GM23338 (cell line): ENCODE measurements at places on chromosomes 2 and 18. TPM values are rescaled to one million over a fixed set of nuclear protein-coding genes. Genes with fewer than 3 reads are reported as not detected.

GRCh38 chr2:46248171-46248570, 49.0 kb upstream of the EPAS1 start:
- H3K27me3 ChIP-seq = no peaks in the 10 kb centered on the region
- DNase-seq = no peak
- no peak overlapping the region for H3K4me3 ChIP-seq
- H3K36me3 ChIP-seq = no peaks in the 10 kb centered on the region
- H3K27ac ChIP-seq = no peak overlapping the region

The SFT2D3 gene
- 13.4 and 13.7 TPM in 2 replicates for total RNA-seq

The PSMG2 gene
- 87.8 and 93.9 TPM in 2 replicates for total RNA-seq

The CPS1 gene
- 11.0 and 15.7 TPM in 2 replicates for total RNA-seq

- no peak overlapping the region for H3K27ac ChIP-seq
- H3K27me3 ChIP-seq = no peaks in the 10 kb centered on the region
- H3K4me1 ChIP-seq = peaks cover 7% of the 10 kb centered on the region
- H3K4me3 ChIP-seq = no peak overlapping the region
Measured at GRCh38 chr2:58686776-58687175, 445.7 kb upstream of the FANCL start.

The TANK gene
- total RNA-seq = 22.2 and 27.7 TPM in 2 replicates

GRCh38 chr2:121530212-121530705, 421 bp upstream of the RNU4ATAC start:
- no peaks in the 10 kb centered on the region for H3K27me3 ChIP-seq
- peak overlapping the region; percentile 73 for H3K4me3 ChIP-seq
- peaks cover 26% of the 10 kb centered on the region for H3K4me1 ChIP-seq
- peak; percentile 92 for DNase-seq
- H3K27ac ChIP-seq = peak overlapping the region; percentile 98
- H3K36me3 ChIP-seq = peaks cover 4% of the 10 kb centered on the region; the same call in 1 of the 2 replicates

- no peak overlapping the region for H3K27ac ChIP-seq
- H3K4me1 ChIP-seq = peaks cover 87% of the 10 kb centered on the region
- H3K27me3 ChIP-seq = peaks cover 100% of the 10 kb centered on the region
- DNase-seq = no peak
- H3K36me3 ChIP-seq = no peaks in the 10 kb centered on the region
- H3K4me3 ChIP-seq = peak overlapping the region; percentile 65
Measured at GRCh38 chr2:172087207-172087779, 2.0 kb downstream of the DLX1 start.

DNA sequence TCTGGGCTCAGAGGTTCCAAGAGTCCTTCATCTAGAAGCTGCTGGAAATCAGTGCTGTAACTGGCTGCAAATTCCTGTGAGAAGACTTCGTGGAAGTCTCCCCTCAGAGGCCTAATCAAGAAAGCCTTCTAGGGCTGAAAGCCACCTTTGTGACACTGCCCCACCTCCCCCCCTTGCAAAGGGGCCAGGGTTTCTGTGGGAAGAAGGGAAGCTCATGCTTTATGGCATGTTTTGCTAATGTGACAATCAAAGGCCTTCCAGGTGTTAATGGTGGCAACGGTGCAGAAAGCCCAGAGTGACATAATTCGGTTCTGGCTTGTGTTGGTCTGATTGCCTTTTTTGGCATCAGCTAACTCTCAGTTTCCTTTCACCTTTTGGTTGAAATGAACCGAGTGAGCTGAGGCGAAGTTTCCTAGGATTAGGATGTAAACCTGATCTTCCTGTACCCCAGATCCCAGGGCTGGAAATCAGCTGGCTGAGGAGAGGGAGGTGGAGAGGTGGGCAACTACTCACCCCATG, 126.9 kb upstream of the TRIB2 start:
- no peaks in the 10 kb centered on the region for H3K36me3 ChIP-seq
- no peaks in the 10 kb centered on the region for H3K27me3 ChIP-seq
- DNase-seq = no peak
- no peaks in the 10 kb centered on the region for H3K4me1 ChIP-seq

- no peak overlapping the region for H3K4me3 ChIP-seq
- H3K27me3 ChIP-seq = no peaks in the 10 kb centered on the region
- no peaks in the 10 kb centered on the region for H3K36me3 ChIP-seq
- 0 out of 2 replicates have a peak overlapping the region, but pooled peaks have one; percentile 34 for H3K27ac ChIP-seq
- H3K4me1 ChIP-seq = peaks cover 34% of the 10 kb centered on the region
Measured at GRCh38 chr2:217934321-217935131, 68.3 kb downstream of the TNS1 start.

GRCh38 chr2:74834792-74835755, 1.1 kb downstream of the HK2 start:
- no peaks in the 10 kb centered on the region for H3K27me3 ChIP-seq
- H3K36me3 ChIP-seq = no peaks in the 10 kb centered on the region
- DNase-seq = peak; percentile 97
- peaks cover 32% of the 10 kb centered on the region for H3K4me1 ChIP-seq
- peak overlapping the region; percentile 99 for H3K27ac ChIP-seq
- H3K4me3 ChIP-seq = peak overlapping the region; percentile 98

GRCh38 chr18:51480407-51481261, 283.2 kb upstream of the MEX3C start:
- H3K4me3 ChIP-seq = no peak overlapping the region
- H3K36me3 ChIP-seq = no peaks in the 10 kb centered on the region
- H3K27me3 ChIP-seq = no peaks in the 10 kb centered on the region
- no peak overlapping the region for H3K27ac ChIP-seq

DNA sequence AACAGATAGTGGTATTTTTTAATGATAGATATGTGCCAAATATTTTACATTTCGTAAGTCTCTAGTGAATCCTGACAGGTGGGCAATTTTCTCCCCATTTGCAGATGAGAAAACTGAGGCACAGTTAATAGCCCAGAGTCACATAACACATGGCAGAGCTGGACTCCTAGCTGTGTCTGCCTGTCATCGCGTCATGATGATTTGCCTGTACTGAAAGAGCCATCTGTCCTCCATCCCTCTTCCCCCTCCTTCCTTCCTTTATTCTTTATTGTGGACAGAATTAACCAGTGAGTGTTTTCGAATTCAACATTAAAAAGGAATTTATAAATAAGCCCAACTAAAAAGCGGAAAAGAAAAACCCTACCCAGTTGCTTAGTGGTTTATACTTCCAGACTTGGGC, 3.2 kb downstream of the DNAJB2 start:
- H3K27me3 ChIP-seq = no peaks in the 10 kb centered on the region
- no peak for DNase-seq
- peaks cover 22% of the 10 kb centered on the region for H3K4me1 ChIP-seq
- H3K4me3 ChIP-seq = no peak overlapping the region
- no peaks in the 10 kb centered on the region; the same call in 1 of the 2 replicates for H3K36me3 ChIP-seq
- H3K27ac ChIP-seq = no peak overlapping the region

DNA sequence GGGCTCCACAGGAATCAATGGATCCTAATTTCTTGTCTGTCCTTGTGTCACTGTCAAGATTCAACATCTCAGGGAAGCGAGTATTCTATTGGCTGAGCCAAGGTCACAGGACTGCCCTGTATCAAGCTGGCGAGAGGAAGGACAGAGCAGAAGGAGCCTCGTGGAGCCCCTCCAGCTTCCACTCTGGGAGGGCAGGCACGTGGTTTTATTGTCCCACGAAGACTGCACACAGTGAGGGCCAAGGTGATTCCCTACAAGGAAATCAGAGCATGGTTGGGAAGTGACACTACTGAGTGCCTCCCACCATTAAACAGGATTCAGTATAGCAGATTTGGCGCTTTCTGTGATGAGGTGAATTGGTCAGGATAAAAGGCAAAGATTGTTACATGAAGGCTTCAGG, 302.4 kb upstream of the CXCR4 start:
- H3K4me3 ChIP-seq = no peak overlapping the region
- peaks cover 24% of the 10 kb centered on the region for H3K27me3 ChIP-seq
- no peaks in the 10 kb centered on the region for H3K36me3 ChIP-seq
- DNase-seq = no peak
